Mesendoderm (in vitro differentiated cells): ENCODE measurements at places on chromosomes 7 and 10.

DNA sequence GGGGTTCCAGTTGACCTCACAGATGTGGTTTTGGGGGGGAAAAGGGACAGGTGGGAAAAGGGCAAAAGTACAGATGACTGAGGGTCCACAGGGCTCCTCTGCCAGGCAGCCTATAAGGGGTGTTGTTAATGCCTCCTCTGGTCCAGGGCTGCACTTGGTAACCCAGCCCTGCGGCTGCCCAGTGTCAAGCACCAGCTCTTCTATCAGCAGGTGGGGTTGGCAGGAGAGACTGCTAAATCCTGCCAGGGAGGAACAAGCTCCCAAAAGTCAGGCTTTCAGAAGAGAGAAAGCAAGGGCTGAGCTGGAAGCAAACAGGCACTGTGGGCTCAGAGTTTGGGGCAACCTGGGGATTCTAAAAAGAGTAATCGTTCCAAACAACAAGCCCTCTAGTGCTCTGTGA, 39.1 kb downstream of the LRRC20 start:
- no peak for DNase-seq

DNA sequence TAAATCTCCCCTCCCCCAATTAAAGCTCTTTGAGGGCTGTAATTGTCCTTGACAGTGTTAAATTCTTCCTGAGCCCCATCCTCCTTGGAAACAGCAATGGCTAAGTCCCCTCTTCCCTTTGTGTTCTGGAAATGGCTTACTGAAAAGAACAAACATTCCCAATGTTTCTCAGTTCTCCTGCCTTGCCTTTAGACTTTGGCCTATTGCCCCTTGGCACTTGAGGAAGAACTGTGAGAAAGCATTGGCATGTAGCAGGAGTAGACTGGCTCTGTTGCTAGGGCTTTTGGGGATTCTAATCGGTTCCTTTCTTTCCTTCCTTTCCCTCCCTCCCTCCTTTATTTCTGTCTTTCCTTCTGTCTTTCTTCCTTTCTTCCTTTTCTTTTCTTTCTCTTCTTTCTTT, 463.3 kb upstream of the PODXL start:
- DNase-seq, result no peak

DNA sequence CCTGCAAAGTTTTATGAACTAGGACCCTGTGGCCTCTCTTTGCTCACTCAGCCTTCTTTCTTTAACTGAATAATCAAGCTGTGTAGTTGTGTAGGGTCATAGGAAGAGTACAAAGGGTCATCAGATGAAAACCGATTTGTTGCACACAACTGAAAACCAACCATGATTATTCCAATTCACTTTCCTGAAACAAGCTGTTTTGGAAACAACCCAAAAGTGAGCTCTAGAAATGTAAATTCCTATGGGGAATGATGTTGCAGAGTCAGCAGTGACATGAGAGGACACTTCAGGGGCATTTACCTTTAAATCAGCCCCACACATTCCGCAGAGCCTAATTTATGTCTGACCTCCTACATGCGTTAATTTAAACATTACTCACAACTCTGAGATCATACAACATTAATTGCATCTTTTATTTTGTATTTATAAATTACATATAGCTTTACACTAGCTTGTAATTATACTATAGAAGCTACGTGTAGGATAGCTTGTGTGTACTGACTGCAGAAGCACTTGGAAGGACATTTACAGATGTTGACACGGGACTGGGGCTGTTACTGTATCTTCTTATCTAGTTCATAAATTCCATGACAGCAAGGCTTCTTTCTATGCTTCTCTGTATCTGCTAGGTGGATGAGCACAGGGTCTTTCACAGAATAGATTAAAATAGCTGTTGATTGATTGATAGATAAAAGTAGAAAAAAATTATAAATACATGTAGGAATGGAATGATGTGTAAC, 139.9 kb upstream of the AKR1E2 start:
- no peak for DNase-seq

- DNase-seq, result no peak
Measured at GRCh38 chr10:50590935-50591334, 32.8 kb downstream of the SGMS1 start.

GRCh38 chr10:59315465-59315864, 46.9 kb downstream of the FAM13C start:
- DNase-seq, result no peak
